ENCODE measurements at places on chromosomes 3 and 15. TPM values are rescaled to one million over a fixed set of nuclear protein-coding genes. Genes with fewer than 3 reads are reported as not detected.

DNA sequence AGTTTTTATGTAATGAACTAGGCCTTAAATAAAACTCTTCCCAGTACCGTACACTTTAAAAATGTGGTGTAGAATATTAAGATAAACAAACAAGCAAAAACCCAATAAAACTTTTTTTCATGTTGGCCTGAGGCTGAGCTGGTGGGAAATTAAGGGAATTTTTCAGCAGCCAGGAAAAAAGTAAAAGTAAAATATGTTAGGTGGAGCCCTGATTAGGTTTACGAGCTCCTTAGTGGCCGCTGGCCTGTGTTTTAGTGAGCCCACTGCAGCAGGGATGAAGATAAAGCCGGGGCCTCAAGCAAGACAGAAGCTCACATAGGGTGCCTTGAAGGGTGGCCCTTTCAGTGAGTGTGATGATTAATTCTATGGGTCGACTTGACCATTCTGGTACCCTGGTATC lies 16.1 kb upstream of the ARL14 start:
- peak; percentile 69 for DNase-seq

DNA sequence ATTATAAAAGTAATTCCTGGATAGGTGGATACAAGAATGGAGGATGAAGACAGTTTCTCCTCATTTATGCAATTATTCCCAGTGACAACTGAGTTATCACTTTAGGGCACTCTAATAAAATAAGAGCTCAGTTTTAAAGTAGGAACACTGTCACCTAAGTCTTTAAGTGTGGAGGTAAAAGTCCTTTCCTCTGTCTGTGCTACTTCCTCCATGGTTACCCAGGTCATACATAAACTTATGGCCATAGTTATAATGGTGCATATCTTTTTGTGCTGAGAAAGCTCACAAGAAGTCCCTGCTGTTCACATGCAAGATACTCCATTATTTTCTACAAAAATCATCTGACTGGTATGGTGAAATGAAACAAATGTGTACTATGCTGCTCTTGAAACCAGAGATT lies 1093.6 kb downstream of the IGSF11 start:
- DNase-seq: no peak

- no peak for DNase-seq
These were observed 576.7 kb downstream of the CADM2 start for GRCh38 chr3:85535517-85535916.

- DNase-seq: no peak
These were observed 22.6 kb upstream of the MTMR10 start for GRCh38 chr15:31013863-31014607.

DNA sequence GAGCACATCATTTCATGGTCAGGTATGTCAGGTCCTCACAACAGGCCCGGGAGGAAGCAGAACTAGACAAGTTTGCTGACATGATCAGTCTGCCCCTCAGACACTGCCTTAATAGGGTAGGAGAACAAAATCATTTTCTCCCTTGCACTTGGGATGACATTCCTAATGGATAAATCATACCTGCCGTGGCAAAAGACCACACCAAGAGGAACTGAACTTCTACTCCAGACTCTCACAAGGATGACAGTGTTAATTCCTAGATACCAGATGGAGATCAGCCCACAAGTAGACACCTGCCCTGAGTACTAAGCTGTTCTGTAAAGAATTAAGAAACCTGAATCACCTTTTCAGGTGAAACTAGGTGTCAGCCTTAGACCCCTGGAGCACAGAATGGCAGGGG lies 19.5 kb downstream of the SIAH2 start:
- DNase-seq: peak; percentile 76

The GOLGA8S gene
- total RNA-seq: not detected

Measured in M059J (cell line).